ENCODE measurements at places on chromosomes 7 and 10.

DNA sequence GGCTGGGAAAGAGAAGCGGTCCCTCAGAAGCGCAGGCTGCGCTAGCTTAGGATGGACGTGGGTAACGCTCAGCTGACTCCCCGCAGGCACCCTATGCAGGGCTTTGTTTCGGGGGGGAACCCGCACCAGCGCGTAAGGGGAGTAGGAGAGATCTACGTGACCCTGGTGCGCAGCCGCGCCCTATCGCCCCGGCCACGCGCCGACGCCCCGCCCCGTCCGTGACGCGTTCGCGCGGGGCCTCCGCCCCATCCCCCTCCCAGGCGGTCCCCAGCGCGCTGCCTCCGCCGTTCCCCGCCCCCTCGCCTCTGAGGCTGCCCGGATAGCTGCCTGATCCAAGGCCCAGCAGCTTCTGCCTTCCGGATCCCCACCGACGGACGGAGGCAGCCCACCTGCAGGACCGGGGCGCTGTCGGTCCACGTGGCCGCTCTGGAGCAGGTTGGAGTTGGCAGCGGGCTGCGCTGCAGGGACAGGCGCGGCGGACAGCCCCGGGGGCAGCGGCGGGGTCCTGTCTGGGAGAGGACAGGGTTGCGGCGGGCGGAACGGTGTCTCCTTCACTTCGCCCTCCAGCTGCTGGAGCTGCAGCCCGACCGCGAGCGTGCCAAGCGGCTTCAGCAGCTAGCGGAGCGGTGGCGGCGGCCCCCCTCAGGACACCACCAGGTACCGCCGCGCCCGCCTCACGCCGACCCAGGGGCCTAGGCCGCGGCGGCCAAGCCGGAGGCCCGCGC lies at the start of gene VDAC2:
Gene VDAC2, plus strand, starts transcription at position 515 of the 725 bp plus-strand sequence. CDS start 363 bp downstream, outside the sequence.
- no peak for DNase-seq

DNA sequence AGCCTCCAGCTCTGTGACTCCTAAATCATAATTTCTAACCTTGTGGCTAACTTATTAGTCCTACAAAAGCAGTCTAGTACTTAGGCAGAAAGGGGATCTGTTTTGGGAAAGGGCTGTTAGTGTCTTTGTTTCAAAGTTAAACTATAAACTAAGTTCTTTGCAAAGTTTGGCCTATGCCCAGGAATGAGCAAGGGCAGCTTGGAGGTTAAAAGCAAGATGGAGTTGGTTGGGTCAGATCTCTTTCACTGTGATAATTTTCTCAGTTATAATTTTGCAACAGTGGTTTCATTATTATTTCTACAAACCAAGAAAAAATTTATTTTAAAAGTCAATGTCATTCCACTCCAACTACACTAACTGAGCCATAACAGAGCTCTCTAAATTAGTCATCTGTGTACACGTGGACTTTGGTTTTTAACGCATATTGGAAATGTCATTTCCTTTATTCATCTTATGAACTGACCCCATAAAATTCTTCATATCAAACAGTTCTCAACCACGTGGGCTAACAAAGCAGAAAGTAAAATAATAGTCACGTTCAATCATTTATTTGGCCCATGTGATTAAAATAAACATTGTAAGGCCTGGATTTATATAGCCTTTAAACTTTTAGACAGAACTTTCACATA lies 143.2 kb upstream of the C7orf33 start:
- DNase-seq: no peak

GRCh38 chr10:3036155-3037021 lies 31.0 kb upstream of the PFKP start:
- no peak for DNase-seq

GRCh38 chr7:73983437-73984164 lies 44.4 kb upstream of the ELN start:
- no peak for DNase-seq

- DNase-seq: no peak
These were observed 83.4 kb downstream of the SLC25A13 start for GRCh38 chr7:96238474-96238873.

DNA sequence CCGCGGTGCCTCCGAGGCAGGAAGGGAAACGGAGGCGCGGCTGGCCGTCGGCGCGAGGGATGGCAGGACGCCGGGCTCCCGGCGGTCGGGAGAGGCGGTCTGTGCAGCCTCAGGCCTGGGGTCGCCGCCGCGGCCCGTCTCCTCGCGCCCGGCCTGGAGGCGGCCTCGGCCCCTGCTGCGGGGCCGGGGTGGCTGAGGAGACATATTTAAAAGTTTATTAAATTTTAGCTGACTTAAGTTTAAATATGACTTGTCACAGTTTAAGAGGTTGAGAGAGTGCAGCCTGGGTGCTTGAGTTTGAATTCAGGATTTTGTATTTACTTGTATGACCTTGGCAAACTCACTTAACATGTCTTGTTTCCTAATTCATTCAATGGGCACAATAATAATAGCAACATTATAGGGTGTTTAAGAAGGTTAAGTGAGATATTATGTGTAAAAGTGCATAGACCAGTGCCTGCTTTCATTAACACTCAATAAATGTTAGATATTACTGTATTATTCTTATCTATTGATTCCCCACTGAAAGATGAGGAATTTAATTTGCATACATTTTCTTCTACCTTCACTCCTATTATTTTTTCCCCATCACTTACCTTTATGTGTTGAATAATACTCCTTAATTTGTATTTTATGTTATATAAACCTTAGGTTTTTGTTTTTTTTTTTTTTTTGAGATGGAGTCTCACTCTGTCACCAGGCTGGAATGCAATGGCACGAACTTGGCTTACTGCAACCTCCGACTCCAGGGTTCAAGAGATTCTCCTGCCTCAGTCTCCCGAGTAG lies 718 bp downstream of the DYNC2I1 start:
- no peak for DNase-seq

GRCh38 chr7:151374726-151375125 lies 33.1 kb downstream of the NUB1 start:
- no peak for DNase-seq

GRCh38 chr10:77939561-77940001 lies 13.0 kb upstream of the DLG5 start:
- peak; percentile 38 for DNase-seq

GRCh38 chr7:13057462-13058200 lies 370.2 kb downstream of the ARL4A start:
- no peak for DNase-seq

- DNase-seq: no peak
These were observed 171.9 kb downstream of the USP6NL start for GRCh38 chr10:11439523-11440053.

DNA sequence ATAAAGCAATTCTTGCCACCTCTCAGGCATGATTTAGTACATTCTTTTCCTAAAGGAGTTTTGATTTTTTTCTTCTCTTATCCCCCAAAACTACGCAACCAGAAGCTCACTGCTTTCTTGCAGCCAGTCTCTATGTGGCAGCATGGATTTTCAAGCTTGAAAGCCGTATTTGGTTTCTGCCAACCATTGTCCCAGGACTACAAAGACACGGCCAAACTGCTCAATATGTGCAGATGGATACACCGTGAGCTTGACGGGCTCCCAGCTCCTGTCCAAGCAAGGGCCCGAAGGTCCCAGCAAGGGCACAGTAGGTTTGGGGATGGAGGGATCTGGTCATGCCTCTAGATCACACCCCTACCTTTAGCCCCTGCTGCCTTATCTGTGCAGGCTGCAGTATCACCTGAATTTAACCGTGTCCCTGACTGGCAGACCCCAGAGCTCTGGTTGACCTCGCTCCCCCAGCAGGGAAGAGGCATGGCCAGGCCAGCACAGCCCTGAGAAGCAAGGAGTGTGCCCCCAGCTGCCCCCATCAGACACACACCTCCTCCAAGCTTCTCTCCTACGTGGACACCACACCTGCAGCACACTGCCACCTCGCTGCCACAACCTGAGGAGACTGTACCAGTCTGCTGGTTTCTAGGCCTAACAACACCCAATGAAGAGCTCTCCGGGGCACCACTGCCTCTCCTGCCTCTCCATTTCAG lies 86.8 kb downstream of the COBL start:
- DNase-seq: no peak

DNA sequence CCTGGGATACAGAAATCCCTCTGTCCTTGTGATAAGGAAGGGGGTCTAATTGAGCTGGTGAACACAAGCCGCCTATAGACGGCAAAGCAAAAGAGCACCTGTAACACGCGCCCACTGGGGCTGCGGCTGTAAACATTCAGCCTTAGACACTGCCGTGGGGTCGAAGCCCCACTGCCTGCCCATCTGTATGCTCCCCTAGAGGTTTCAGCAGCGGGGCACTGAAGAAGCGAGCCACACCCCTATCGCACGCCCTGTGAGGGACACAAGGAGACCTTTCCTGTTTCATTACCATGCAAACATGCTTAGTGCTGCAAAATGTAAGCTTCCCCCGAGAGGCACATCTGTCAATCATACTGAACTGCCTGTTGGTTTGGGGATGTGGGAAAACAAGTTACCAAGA lies 82.1 kb downstream of the NRP1 start:
- no peak for DNase-seq

- no peak for DNase-seq
These were observed 33.2 kb downstream of the TMEM229A start for GRCh38 chr7:123999703-124000102.

DNA sequence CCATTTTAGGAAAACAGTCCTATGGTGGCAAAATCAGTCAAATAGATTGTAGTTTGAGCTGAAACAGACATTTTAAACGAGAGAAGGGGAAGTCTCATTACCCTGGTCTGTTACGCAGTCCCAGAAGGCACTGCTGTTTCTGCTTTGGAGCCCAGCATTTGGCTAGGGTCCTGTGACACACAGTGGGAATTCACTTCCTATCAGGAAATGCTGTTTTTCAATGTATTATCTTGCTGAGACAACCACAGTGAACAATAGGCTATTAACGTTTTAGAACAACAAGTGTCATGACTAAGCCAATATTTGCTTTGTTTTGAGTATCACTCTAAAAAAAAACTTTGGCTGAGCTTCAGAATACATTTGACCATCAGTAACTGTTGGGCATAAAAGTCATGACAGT lies 74.1 kb downstream of the ADD3 start:
- no peak for DNase-seq

- no peak for DNase-seq
These were observed 249.9 kb upstream of the C7orf33 start for GRCh38 chr7:148340438-148341280.

DNA sequence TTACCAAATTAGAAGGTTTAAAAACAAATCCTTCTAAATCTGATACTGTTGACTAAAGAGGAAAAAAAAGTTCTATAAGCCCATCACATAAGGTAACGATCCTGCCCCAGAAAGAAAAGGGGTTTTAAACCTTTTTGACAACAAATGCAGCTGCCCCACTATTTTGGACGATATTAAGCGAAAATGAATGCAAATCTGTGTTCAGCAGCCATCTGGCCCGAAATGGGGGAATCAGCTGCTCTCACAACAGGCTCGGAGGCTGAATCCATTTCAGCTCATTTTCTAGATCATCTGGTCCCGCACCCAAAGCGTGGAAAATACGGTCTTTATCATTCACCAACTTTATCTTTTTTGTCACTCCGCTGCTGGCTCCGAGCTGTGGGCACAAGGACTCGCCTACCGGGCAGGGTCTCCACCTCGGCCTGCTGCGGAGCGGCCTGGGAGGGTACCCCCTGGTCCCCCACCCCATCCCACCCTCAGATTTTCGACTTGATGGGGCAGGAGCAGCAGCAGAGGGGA lies 2.4 kb upstream of the EBF3 start:
- DNase-seq: no peak

DNA sequence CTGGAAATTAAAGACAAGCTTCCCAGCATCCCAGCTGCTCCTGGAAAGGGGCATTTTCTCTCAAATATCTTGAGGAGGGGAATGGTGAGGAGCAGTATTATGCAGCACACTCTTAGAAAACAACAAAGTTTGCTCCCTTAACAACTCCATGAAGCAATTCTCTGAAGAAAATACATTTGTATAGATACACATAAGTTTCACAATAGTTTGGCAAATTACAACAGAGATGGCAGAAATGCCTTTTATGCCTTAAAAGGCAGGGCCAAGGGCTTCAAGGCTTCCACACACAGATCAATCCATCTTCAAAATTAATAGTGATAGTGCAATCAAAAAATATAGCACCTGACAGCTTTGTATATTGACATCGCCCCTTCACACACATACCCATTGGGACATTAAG lies 12.2 kb downstream of the DGKI start:
- DNase-seq: no peak

DNA sequence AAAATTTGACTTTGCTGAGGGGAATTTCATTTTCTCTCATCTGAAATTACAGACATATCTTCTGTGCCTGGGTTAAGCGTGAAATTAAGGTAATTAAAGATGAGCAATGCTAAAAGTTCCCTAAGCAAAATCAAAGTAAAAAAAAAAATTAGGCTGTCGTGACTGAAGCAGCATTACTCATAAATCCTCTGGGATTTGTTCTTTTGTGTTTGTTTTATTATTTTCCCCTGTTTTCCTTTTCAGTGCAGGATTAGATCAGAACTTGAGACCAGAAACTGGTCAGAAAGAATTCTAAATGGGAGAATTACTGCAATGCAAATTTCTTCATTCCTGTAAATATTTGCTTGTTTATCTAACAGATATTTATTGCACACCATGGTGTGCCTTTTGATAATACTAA lies 141.4 kb upstream of the BET1 start:
- DNase-seq: peak; percentile 31

DNA sequence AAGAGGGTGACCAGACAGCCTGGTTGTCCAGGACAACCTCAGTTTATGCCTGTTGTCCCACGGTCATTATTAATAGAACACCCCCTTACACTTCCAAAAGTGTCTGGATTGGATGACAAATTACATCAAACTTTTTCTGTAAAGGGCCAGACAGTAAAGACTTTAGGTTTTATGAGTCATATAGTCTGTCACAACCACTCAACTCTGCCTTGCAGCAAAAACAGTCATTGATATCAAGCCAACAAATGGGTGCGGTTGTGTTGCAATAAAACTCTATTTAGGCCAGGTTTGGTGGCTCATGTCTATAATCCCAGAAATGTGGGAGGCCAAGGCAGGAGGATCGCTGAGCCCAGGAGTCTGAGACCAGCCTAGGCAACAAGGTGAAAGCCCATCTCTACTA lies 66.7 kb upstream of the ATP6V0A4 start:
- DNase-seq: peak; percentile 56
